Suppressor macrophage treated with lipopolysaccharide for 4 hours (primary cell): ENCODE measurements at places on chromosomes 6 and 20.
A peak's percentile ranks its signal among the peaks of the same experiment; 100 is the strongest.

DNA sequence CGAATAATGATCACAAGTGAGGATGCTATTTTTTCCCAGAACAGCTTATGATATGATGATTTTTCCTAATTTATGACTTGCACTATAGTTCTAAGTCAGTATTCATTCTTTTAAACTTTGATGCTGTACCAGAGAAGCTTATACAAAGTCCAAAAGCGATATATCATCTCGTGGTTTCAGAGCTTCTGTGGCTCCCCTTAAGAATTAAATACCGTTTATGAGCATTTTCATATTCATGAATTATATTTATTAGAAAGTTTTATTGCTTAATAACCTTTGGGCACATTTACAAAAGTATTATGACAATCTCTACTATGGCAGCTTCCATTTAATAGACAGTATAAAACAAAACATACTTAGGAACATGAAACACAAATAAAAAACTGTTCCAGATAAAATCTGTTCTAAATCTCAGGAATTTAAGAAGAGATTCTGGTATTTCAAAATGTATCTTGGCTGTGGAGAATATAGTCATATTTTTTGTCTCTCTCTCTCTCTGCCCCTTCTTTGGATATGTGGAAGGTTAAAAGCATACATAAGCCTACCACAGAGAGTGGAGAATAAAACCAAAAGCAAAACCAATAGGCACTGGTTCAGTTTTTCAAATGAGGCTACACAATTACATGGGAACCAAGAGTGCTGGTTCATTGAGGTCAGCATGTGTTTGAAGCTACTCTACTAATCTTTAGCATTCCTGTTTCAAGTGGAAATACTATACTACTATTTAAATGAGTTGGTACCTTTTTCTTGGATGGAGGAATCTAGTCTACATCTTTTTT lies 884.5 kb upstream of the GJE1 start:
- DNase-seq, result no peak

DNA sequence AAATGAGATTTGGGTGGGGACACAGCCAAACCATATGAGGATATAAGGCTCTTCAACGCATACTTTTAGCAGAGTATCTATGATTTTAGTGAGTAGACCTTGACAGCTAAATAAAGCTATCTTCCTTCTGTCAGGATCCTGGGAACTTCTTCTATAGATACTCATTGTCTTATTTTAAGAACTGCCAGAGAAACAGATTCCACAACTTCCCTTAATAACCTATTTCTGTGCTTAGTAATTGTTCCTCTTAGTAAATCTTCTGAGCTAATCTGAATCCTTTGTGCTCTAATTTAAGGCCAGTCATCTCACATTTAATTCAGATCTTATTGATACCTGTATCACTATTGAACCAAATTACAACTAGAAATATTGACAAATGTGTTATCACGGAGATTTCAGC lies 64.0 kb upstream of the CEP85L start:
- DNase-seq, result peak; percentile 46

DNA sequence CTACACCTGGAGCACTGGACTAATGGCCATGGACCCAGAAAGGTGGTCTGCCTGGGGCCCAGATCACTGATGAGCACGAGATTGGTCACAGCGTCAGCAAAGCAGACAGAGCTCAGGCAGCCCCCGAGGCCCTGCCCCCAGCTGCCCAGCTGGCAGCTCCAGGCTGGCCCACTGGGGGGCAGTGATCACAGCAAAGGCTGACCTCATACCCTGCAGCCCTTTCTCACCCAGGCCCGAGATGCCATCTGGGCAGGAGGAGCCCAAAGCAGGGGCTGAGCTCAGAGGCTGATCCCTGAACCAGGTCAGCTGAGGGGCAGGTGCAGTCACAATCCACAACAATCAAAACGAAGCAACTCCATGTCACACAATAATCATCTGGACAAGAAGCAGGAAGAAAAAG lies 4.1 kb downstream of the MAP1LC3A start:
- DNase-seq, result peak; percentile 52

GRCh38 chr6:108383981-108384380 lies 89.1 kb downstream of the AFG1L start:
- no peak for DNase-seq

DNA sequence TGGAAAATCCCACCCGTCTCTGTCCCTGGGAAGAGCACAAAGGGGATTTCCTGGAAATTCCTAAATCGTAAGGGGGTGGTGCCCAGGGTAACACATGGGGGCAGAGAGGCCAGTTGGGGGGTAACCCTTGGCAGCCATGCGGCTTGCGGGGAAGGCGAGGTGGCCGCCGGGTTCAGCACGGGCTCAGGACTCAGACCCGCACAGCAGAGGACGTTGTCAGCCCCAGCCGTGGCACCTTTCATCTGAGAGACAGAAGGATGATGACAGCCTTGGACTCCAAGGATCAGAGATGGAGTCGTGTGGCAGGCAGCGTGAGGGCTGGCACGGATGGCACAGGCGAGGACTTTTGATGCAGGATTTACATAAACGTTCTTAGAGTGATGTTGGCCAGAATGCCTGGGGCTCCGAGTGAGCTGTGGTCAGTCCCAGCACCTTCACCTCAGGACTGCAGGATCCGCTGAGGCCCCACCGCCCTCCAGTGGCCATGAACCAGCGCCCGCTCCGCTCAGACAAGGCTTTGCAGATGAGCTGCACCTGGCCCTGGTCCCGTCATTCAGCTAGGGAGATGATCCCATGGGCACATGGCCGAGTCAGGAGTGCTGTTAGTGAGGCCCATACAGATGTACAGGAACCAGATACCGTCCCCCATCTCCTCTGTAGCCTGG lies 190.3 kb downstream of the TAF4 start:
- DNase-seq, result no peak

DNA sequence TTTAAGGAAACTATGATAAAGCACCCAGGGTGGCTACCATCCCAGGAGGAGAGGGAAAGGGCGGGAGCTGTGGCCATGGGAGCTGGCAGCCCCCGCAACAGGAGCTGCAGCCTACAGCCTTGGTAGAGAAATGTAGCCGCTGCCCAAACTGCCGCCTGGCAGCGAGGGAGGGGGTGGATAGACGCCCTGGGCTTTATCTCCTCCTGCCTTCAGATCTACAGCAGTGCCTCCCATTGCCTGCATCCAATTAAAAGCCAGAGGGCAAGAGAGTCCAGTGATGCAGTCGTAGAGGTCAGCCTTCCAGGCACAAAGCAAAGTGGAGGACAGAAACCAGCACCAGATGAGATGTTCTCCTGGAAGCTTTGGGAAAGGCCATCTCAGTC lies 35.0 kb upstream of the ZFAND3 start:
- DNase-seq, result no peak

- no peak for DNase-seq
Observed at GRCh38 chr6:163527291-163527690, 112.8 kb downstream of the QKI start.
